Urinary bladder (tissue), 4 donors: ENCODE measurements at places on chromosomes 6 and 20. TPM values are rescaled to one million over a fixed set of nuclear protein-coding genes. Genes with fewer than 3 reads are reported as not detected.
A peak's percentile ranks its signal among the peaks of the same experiment; 100 is the strongest.

- no peak for DNase-seq
Observed at GRCh38 chr20:64176551-64176950, 12.3 kb downstream of the MYT1 start.

GRCh38 chr20:18527836-18528235 lies 20.1 kb downstream of the SEC23B start:
- DNase-seq, result no peak

DNA sequence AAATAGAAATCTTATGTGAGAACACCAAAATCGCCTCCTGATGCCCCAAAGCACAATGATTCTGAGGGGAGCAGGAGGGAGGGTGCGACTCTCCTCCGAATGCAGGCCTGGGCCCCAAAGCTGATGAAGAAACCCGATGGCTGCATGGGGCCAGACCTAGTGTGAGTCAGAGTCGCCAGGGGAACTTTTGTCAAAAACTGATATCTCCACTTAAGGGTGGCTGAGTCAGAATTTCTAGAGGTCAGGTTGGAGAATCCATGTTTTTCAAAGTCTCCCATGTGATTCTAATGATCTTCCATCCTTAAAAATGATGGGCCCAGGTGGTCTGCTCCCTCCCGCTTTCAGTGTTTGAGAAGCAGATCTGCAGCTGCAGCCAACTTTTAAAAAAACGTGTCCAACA lies 172.8 kb downstream of the BACH2 start:
- no peak for DNase-seq

GRCh38 chr6:23826572-23826971 lies 299.4 kb upstream of the NRSN1 start:
- DNase-seq, result no peak

- DNase-seq, result no peak
Observed at GRCh38 chr6:79138146-79138545, 60.1 kb upstream of the PHIP start.

- no peak for DNase-seq
Observed at GRCh38 chr20:10228330-10228729, 9.7 kb downstream of the SNAP25 start.

DNA sequence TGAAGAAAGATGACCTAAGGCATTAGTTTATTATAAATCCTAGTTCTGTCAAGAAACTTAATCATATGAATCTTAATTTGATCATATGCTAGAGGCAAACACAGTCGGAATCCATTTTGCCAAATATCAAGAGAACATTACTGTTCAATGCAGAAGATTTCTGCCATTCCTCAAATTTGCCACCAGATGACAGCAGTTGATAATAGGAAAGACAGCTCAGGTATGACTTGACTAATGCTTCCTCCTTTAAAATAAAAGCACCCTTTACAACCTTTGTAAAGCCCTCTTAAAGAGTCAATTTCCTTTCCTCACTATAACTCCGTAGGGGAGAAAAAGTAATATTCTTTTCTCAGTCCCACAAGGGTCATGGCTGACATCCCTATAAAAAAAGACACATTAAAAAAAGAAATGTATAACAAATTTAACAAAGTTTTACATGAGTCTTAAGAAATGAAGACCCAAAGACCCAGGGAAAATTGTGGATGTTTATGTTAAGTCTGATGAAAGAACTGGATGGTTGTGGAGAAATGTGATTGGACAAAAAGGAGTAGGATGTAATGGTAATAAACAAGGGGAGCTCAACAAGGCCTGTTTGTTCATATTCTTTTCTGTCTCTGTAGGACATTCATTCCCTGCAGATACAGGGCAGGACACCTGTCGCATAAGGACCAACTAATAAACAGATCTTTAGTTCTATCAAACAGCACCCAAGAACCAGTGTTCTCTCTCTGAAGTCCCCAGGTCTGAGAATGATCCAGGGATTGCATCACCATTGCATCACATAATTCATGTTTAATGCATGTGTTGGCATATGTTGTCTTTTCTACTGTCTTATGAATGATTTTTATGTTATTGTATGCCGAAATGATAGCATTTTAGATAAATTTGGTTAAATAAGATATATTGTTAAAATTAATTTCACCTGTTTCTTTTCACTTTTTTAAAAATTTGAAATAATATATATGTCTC lies 23.0 kb upstream of the IL17A start:
- DNase-seq, result no peak

DNA sequence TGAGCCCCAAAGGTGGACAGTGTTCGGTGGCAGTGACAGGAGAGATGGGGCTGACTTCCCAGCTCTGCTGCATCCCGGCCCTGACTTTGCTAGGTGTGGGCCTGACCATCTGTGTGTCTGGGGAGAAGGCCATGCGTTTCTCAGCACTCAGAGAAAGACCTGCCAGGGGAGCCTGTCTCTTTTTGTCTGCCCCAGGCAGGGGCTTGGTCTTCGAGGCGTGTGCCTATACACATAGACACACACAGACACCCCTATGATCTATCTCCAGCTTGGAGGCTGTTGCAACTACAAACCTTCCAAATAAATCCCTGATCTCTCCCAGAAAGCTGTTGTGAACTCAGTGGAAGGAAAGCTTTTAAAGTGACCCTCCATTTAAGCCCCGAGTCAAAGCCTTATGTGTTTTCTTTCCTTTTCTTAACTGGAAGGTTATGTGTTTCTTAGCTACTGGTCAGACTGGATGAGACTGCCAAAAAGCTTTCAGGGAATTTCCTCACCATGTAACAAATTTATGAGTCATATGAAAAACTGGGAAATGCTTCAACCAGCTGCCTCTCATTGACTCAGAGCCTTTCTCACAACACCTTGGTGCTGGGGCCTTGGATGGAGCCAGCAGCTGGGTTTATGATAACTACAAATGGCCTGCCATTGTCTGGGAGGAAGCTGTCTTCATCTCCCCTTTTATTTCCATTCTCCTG lies 102.6 kb downstream of the CDC5L start:
- peak; percentile 66 for DNase-seq

Gene PSORS1C2
- total RNA-seq, result not detected

- DNase-seq, result no peak
Observed at GRCh38 chr6:73240730-73241129, 15.4 kb upstream of the KHDC1L start.

GRCh38 chr20:37892001-37892400 lies 10.9 kb upstream of the VSTM2L start:
- no peak for DNase-seq

Gene FAM229B
- total RNA-seq, result 27.8 TPM

GRCh38 chr20:17939622-17940223 lies 28.9 kb downstream of the SNX5 start:
- no peak for DNase-seq

- DNase-seq, result no peak
Observed at GRCh38 chr20:54535033-54535432, 59.6 kb downstream of the DOK5 start.

Gene OSER1
- 32.7 TPM for total RNA-seq

- no peak for DNase-seq
Observed at GRCh38 chr6:163395122-163395830, 19.2 kb upstream of the QKI start.

DNA sequence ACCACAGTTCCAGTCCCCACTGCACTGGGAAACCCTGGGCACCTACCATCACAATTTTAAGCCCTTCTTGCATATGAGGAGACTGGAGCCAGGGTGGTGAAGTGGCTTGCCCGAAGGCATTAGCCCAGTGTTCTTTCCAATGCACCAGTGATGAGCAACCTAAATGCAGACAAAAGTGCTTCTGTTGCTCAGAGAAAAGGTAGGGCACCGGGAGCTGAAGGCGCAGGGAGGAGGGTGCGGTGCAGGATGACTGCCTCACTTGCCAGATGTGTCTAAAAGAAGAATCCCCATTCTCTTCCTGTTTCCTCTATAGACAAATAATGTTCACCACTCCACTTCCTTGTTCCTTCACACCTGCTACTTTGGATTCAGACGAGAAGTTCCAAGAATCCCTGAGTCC lies 86.5 kb downstream of the QRSL1 start:
- no peak for DNase-seq

DNA sequence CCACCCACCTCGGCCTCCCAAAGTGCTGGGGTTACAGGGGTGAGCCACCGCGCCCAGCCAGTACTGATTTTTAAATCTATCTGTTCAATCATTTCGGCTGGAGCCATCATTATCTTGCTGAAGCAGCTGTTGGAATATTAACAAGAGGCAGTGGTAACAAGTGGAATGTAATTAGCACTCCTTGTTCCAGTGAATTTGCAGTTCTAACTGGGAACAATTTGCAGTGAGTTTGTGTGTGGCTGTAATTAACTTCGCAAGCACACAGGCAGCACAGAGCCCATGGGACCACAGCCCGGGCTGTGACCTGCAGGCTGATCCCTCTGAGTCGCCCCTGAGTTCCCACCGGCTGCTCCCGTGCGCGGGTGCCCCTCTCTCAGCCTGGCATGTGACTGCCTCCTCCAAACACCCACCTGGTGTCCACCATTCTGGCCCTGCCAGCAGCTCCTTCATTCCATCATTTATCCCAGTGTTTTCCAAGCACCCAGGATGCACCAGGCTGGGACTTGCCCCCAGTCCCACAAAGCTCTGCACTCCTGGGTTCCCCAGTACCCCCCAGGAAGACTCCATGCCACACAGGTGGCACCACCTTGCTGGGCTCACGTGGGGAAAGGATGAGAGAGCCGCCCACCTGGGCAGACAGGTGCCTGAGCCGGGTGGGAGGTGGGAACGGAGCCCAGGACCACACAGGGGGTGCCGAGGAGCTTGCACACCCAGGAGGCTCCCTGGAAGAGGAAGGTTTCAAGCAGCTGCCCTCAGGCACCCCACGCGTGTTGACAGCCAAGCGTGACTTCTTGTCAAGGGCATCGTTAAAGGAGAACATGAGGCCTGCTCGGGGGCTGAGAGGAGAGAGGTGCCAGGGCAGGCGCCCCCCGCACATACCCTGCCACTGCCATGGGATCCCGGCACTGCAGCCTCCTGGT lies 75.2 kb downstream of the YTHDF1 start:
- no peak for DNase-seq

- DNase-seq, result no peak
Observed at GRCh38 chr6:147695819-147696218, 187.3 kb downstream of the SAMD5 start.

Gene UBE3D
- total RNA-seq, result 17.3 TPM

Gene CST5
- not detected for total RNA-seq

- DNase-seq, result no peak
Observed at GRCh38 chr20:54469952-54470351, 5.4 kb upstream of the DOK5 start.

DNA sequence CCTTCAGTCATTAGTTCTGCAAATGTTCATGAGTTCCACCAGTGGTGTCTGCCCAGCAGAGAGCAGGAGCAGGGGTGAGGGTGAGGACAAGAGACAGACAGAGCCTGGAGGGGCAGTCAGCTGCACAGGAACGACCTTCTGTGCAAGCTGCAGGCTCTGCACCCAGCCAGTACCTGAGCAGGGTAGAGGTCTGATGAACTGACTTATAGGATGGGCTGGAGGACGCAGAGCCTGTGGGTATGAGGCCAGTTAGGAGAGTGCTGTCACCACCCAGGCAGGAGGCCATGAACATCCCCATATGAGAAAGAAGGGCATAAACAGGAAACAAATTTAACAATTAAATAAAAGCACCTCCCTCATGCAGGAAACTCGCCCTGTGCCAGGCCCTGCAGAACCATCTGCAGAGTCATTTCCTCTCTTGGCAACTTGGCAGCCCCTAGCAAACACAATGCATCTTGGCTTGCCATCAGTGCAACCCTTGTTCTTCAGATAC lies 17.9 kb downstream of the C6orf15 start:
- no peak for DNase-seq

- DNase-seq, result no peak
Observed at GRCh38 chr6:136614994-136615393, 64.8 kb upstream of the MAP7 start.

Gene AVP
- not detected for total RNA-seq

DNA sequence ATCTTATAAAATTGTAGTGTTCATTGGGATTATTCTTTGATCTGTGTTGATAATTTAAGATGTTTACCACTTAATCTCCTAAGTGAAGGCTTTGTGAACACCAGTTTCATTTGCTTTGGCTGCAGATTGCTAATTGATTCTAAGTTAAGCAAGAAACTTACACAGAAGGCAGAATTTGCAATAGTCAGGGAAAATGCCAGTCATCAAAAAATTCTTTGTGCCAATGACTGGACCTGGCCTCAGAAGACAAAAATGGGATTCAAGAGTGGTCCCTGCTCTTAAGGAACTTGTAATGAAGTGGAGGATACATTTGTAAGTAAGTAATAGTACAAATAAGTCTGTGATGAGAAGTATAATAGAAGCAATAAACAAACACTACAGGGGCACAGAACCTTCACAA lies 63.3 kb upstream of the EXOC2 start:
- no peak for DNase-seq

Gene CST1
- not detected for total RNA-seq

- no peak for DNase-seq
Observed at GRCh38 chr6:53630533-53631226, 34.9 kb downstream of the KLHL31 start.

Gene ARMH2
- not detected for total RNA-seq

- DNase-seq, result no peak
Observed at GRCh38 chr6:68967549-68968300, 332.6 kb downstream of the ADGRB3 start.

- no peak for DNase-seq
Observed at GRCh38 chr6:137967689-137968454, 100.8 kb downstream of the TNFAIP3 start.

GRCh38 chr6:106519460-106520394 lies 109.6 kb downstream of the RTN4IP1 start:
- DNase-seq, result no peak

DNA sequence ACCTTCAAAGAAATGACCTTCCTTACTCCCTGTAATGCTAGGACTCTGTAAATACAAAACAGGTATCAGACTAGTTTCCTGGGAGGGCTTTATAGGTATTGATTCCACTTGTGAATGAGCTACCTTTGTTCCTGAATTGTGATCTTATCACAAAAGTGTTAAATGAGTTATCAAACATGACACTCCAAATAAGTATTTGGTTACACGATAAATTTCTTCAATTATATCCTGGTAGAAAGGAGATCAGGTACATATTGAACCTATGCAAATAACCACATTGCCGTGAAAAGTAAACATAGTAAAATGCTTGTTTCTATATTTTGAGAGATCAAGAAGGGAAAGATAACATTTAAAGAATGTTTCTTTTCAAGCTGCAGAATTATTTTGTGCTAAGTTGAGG lies 285.3 kb downstream of the HIVEP2 start:
- no peak for DNase-seq

DNA sequence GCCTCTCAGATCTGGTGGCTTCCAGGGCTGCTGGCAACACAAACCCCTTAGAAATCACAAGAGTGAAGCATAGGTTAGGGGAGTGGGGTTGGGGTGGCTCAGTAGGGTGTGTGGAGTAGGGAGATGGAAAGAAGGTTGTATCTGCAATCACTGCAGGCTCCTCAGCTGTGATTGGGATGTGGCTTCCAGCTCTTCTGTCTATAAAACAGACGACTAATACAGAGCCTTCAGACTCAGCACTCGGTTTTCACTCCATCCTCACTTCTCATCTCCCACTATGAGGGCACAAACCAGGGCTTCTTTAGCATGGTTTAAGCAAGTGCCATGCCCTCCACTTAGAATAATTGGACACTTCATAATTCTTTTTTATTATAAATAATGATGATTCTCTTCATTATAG lies 46.4 kb upstream of the CAP2 start:
- DNase-seq, result no peak

GRCh38 chr6:31143148-31143547 lies 4.3 kb upstream of the PSORS1C2 start:
- DNase-seq, result no peak
